ENCODE measurements at places on chromosomes 1 and 21.

GRCh38 chr1:58769809-58770320 is 14.0 kb downstream of the JUN start:
- no peak for DNase-seq

DNA sequence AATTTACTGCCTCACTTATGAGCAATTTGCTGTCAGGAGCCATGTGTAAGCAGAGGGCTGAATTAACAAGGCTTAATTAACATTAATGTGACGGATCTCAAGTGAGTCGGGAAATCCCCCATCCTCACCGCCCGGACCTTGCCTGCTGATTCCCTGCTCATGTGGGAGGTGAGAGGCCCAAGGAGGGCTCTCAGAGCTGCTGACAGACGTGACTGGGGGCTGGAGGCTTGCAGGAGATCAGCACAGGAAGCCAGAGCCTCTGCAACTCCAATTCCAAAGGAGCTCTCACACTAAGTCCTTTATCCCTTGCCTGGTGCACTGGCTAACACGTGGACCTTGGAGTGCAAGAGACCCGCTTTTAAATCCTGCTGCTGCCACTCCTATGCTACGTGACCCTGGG is 19.4 kb downstream of the LRP8 start:
- no peak for DNase-seq

- no peak for DNase-seq
These were observed 1.2 kb downstream of the FAM167B start for GRCh38 chr1:32247983-32248889.

GRCh38 chr1:245875581-245876261 is 631.4 kb downstream of the SMYD3 start:
- no peak for DNase-seq

DNA sequence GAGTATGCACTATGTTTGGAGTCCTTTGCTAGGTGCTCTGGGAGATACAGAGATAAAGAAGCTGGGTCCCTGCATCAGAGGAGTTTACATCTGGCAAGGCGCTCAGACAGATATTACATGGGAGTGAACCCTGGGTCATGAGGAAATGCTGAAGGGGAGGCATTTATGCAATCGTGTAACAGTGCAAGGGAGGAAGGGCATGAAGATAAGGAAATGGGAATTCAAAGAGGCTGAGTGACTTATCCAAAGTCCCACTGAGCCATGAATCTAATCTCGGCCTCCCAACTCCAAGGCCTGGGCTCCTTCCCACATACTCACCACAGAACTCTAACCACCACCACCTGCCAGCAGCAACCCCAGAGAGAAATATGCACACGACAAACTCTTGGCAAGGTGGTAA is 51.6 kb downstream of the FAM163A start:
- no peak for DNase-seq

DNA sequence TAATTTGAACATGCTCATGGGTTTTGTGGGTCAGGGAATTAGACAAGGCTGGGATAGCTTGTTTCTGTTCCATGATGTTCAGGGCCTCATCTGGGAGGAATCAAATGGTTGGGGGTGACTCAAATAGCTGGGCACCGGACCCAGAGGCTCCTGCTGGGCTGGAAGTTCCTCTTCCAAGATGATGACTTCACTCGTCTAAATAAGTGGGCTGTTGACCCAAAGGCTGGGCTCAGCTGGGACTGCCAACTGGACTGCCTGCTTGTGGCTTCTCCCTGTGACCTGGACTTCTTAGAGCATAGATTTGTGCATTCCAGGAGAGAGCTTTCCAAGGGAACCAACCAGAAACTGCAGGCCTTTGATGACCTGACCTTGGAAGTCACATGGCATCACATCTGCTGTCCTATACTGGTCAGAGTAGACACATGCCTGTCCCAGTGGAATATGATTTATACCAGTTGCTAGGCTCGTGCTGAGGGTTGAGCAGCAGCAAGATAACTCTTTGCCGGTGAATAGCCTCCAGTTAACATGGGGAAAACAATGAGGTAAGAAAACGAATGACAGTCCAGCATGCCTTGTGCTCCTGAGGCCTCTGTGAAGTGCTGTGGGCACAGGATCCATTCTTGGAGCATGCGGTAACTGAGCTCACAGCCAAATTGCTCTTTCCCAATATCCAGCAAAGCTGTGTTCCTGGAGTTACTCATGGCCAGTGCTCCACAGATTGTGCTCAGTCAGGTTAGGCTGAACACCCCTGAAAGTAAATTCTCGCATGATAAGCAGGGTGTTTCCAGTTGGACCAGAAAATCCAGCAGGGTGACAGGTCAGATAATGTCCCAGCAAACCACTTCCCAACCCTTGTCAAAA is 272.9 kb upstream of the TMEM51 start:
- no peak for DNase-seq

- no peak for DNase-seq
These were observed 15.8 kb upstream of the SDHB start for GRCh38 chr1:17069452-17070162.

- DNase-seq, result no peak
These were observed 49.3 kb downstream of the GNB1 start for GRCh38 chr1:1841575-1841995.

- DNase-seq, result no peak
These were observed 44.0 kb upstream of the LMO4 start for GRCh38 chr1:87284456-87285240.

DNA sequence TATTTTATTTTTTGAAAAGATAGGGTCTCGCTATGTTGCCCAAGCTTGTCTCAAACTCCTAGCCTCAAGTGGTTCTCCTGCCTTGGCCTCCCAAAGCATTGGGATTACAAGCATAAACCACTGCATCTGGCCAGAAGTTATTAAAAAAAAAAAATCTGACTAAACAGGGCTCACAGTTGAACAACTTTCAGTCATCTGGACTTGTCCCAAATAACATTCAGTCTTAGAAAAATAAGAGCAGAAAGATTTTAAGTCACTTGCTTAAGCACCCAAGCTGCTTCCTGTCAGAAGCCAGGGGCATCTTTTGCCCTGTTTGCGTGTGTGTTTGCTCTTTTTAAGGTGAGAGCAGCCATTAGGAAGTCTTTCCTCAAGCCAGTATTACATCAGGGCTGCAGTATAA is 286.8 kb downstream of the LMO4 start:
- DNase-seq, result no peak

DNA sequence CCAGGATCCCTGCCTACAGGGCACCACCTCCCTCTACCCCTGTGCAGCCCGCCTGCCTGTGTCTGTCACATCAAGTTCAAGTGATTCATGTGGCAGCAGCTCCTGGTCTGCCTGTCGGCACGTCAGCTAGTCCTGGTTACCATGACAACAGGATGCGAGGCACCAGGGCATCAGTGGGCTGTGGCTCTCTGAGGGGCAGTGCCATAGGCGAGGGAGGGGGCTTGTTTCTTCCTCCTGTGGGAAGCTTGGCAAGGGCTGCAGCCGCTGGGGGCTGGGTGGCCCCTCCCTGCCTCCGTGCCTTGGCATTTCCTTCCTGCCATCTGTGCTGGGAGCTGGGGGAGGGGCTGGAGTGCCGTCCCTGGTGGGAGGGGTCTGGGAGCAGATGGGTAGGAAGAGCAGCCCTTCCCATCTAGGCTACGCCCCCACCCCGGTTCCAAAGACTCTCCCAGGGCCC is 43.1 kb downstream of the FOXO6 start:
- DNase-seq, result peak; percentile 51

DNA sequence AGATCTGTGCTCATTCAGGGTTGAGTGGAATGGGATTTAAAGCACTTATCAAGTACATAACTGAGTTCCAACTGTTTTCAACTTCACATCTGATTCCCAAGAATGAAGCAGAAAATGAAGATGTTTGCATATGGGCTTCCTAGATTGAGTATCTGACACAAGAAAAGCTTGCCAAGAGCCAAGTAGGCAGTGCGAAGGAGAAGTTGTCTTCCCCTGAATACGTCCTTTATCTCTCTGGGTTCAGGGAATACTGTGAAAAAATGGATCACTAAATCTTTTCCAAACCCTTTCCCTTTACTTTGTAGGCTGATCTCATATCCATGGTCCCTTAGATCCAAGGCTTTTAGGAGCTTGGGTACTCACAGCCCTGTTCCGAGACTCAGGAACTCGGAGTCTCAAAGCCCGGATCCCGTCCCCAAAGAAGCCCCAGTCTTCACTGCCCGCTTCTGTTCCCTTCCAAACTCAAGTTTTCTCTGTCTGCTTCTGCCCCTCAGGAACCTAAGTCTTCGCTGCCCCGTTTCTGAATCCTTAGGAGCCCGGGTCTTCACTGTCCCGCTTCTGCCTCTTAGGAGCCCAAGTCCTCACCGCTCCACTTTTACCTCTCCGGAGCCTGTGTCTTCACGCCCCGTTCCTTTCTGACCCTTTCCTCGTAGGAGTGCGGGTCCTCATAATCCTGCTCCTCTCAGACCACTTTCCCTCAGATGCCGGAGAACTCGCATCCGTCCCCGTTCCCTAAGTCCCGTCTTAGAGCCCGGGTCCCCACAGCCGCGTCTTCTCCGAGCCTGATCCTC is 616 bp downstream of the TAF12 start:
- DNase-seq, result no peak

DNA sequence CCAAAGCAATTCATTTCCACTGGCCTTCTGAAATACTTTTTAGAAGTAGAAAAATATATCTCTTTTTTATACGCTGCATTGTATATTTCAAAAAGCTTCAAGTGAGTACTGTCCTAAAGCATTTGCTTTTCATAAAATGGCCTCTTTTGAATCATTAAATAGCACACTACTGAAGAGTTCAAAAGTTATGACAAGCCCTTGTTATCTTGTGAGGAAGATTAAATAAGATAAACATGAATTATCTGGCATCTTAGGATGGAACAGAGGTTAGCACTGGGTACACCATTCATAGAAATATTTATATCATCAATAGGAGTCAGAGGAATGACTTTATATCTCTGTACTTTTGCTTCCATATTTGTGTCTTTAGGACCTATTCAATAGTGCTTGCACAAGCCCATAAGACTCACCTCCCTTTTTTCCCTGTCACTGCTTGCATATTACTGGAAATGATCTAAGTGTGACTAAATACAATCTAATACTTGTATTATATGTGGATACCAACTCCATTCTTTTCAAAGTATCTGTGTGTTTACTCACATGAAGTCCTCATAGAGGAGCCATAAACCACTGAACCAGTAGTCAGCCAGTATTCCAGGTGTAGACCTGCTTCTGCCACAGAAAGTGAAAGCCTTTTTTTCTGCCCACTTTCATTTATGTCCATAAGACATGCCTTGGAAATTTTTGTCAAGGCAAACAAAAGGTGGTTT is 274.2 kb upstream of the C1orf105 start:
- no peak for DNase-seq

- DNase-seq, result no peak
These were observed 21.9 kb downstream of the TMCC2 start for GRCh38 chr1:205249651-205250050.

DNA sequence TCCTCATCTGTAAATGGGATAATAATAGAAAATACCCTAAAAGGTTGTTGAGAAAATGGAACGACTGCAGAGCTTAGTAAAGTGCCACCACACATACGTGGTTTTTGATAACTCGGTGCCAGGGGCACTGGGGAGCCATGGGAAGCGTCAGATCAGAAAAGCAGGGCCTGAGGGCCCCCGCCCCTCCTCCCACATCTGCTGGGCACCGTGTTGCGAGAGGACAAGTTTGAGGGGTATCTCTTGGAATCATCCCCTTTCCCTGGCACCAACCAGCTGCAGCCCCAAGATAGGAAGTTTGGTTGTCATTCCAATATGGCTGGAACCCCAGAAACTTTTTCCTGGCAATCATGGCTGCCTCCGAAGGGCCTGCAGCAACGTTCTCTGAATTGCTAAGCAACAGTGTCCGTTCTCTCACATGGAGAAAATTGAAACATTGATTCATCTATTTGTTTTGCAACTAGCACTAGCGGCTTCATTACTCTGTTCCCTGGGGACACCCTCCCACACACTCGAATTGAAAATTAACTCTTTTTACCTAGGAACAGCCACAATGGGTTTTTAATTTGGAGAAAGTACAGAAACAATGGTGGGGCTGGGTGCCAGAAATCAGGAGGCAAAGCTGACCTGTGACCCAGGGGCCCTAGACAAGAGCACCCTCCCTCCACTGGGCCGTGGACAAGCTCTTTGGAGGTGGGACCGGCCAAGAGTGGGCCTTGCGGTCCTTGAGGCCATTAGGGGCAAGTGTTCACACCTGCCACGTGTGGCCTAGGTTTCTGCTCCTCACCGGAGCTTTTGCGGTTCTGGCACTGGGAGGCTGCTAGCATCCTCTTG is 190.0 kb upstream of the VAMP3 start:
- no peak for DNase-seq

DNA sequence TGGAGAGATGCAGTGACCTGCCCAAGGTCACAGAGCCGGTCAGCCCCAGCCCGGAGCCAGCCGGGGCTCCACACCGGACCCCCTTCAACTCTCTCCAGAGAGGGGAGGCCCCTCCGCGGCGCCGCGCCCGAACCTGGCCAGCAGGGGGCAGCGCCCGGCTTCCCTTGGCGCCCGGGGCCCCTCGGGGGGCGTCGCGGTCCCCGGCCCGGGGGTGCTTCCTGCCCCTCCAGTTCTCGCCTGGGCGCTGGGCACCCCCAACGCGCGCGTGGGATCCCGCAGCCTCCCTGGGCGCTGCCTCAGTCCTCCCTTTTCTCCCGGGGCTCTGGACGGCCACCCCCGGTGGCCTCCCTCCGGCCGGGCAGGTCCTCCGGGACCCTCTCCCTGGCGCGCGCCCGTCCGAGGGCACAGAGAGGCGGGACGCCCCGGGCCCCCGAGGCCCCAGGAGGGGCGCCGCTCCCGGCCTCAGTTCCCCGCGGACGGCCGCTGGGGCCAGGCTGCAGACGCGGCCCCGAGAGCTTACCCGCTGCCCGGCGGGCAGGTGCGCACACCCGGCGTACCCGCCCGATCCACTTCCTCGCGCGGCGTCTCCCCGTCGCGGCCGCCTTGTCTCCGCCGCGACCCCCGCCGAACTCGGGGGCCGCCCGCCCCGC is 406 bp downstream of the HTR1D start:
- no peak for DNase-seq

- no peak for DNase-seq
These were observed 8.2 kb upstream of the TRIM63 start for GRCh38 chr1:26075421-26076144.

GRCh38 chr1:236530959-236531358 is 7.2 kb downstream of the LGALS8 start:
- DNase-seq, result no peak

Data from SW 1271 (cell line).